ENCODE measurements at places on chromosomes 2 and 18.

DNA sequence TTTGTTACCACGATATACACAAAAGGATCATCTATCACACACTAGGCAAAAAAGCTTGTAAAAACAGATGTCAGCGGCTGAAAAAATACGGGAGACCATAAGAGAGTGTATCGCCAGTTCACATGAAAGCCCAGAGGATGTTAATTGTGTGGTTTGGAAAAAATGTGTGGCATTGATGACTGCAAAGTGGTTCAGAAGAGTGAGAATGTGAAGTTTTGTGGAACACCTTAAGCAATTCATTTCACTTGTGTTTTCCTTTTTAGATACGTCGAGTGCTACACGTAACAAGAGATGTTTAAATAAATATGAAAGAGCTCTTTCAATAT lies 61.7 kb upstream of the DAPL1 start:
- DNase-seq = no peak

GRCh38 chr2:13135856-13136255 lies 419.1 kb downstream of the TRIB2 start:
- DNase-seq = no peak

DNA sequence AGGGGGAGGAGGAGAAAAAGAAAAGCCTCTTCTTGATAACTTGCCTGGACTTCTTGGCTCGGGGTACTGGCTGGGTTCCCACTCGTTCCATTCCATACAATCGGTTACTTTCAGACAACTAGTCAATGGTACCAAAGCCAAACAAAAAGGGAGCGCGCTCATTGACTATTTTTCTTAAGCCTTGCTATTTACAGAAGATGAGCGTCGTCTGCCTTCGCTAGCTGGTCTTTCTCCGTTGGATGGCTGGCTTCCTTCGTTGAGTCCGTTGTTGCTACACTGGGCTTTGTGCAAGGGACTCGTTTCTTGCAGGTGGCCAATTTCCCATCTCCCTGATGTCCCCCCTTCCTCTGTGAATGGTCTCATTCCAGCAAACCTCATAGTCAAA lies 260.4 kb downstream of the ZNF516 start:
- DNase-seq = peak; percentile 76

DNA sequence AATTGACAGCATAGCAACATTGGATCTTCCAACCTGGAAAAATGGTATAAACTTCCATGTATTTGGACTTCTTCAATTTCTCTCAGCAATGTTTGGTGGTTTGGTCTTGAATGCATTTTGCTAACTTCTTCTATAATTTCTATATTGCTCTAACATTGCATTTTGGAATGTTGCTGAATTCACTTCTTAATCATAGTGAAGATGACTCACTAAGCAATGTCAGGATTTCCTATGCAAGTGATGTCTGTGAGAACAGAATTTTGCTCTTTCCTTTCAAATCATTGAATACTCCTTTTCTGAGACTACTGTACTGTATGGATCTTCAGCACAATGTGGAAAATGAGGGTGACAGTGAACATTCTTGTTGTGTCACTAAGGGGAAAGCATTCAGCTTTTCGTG lies 28.9 kb upstream of the CDH19 start:
- no peak for DNase-seq

- no peak for DNase-seq
Observed at GRCh38 chr18:46372670-46373069, 268.5 kb downstream of the HAUS1 start.

- DNase-seq = no peak
Observed at GRCh38 chr2:67277450-67277849, 119.7 kb upstream of the ETAA1 start.

DNA sequence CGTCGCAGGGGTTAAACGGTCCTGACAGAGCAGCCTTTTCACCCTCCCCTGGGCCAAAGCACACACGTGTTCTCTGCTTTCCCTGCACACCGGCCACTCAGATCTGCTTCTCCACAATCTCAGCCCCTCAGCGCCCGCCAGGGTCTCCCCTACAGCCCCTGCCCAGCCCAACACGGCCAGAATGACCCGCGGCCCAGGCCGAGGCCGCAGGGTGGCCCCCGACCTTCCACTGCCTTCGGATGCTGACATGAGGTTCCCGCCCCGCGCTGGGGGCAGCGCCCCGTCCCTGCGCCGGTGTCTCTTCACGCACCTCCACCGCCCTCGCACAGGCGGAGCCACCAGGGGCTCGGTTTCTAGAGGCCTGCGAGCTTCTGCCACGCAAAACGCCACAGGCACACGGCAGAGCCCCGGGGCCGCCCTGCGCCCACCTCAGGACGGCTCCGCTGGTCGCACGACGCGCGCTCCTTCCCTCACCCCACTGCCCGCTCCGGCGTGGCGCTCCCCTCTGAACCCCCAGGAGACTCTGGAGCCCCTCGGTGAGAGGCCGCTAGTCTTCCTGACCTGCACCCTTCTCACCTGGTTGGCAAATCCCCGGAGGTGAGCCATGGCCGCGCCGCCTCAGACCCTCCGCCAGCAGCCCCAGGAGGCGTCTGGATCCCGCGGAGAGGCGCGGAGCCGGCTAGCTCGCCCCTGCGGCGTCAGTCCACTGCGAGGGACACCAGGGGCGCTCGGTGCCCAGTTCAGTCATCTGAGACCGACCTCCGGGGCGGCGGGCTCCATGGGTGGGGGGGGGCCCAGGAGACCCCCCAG lies 749 bp downstream of the STK25 start:
- peak; percentile 39 for DNase-seq

DNA sequence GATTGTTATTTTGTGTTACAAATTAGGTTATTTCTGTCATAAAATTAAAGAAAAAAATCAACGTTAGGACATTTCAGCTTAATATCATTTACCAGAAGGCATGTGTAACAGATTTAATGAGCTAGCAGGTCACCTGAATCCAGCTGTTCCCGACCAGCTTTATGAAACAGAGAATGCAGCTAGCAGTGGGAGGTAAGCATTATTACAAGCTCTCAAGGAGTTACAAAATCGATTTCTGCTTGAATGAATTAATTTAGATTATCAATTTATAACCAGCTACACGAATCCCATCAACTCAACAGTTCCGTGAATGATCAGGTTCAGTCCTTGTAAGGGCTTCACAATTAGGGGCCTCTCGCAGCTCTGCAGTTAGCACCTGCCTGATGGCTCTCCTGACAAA lies 211.9 kb downstream of the PTGR3 start:
- no peak for DNase-seq

DNA sequence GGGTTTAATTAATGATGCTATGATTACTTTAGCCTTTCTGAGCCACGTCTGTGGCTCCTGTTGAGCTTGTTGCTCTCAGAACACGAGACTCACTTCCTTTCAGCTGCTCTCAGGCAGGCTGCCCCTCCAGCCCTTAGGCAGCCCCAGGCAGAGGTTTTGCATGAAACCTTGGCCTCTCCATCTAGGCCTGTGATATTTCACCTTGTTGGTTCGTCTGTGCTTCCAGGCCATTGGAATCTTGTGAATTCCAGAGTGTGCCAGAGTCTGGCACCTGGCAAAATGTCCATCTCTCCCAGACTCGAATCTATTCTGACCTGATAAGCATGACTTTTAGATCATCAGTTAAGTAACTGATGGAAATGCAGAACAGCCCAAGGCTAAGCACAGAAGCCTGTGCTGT lies 254.1 kb downstream of the LOXHD1 start:
- no peak for DNase-seq

- DNase-seq = no peak
Observed at GRCh38 chr2:75058427-75058826, 100.0 kb downstream of the POLE4 start.

GRCh38 chr18:49499046-49499637 lies 12.1 kb upstream of the C18orf32 start:
- no peak for DNase-seq

GRCh38 chr2:217409949-217410680 lies 550.3 kb upstream of the TNP1 start:
- no peak for DNase-seq

- DNase-seq = no peak
Observed at GRCh38 chr18:34358923-34359322, 134.2 kb upstream of the NOL4 start.

DNA sequence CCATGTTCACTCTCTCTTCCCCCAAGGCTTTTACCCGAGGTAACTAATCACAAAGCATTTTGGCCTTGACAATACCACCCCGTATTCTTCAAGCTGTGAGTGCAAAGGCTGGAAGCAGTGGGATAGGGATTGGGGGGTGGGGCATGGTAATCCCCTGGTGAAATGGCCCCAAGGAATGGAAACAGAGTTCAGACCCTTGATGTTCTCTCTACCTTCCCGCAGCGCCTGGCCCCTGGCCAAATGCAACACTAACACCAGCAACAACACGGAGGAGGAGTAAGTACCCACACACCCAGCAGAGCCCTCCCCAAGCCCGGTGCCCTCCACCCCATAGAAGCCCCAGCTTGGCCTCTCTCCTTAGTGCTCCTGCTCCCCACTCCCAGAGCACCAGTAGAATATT lies 36.9 kb downstream of the CNGA3 start:
- no peak for DNase-seq

GRCh38 chr2:216618785-216619184 lies 14.4 kb upstream of the IGFBP2 start:
- DNase-seq = no peak

- DNase-seq = no peak
Observed at GRCh38 chr2:6653281-6653750, 212.4 kb downstream of the CMPK2 start.

DNA sequence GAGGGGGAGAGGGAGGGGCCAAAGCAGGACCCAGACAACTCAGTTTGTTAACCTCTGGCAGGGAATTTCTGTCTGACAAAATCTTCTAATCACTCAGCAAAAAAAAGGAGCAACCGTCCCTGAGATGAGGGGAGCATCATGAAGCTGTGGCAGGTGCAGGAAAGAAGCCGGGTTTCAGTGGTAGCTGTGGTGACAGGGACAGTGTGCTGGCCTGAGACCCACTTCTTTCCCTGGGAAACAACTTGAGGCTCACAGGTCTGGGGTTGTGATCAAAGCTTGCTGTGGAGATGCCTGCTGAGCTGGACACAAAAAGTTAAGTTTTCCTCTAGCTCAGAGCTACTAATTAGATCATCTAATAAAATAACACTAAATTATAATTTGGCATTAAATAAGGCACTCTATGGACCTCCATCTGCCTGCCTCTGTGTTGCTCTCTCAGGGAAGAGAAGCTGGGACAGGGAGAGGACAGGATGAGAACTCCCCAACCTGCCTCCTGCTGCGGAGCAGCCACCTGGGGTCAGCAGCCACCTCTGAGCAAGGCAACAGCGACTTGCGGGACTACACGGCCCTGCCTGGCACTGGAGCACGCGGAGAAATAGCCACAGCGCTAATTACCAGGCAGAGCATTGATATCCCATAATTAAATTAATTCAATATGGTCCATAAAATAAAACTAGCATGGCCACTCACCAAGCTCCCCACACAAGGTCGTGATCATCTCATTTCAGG lies 104.6 kb upstream of the TEX51 start:
- DNase-seq = no peak

GRCh38 chr2:16127276-16127940 lies 187.1 kb downstream of the MYCN start:
- DNase-seq = no peak

DNA sequence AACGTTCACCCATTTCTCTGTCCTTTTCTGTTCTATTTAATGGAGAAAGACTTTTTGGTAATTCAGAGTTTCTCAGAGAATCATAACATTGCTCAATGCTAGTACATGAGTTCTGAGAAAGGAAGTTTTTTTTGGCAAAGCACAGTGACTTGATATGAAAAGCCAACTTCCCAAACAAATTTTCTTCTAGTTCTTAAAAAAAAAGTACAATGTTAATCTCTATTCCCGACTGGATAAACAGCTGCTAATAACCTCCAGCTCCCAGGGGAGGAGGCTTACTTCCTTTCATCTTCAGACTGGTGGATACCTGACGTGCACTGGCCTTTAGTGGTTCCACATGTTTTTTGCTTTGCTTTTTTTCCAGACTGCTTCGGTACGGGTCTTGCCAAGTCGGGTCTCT lies 284.6 kb upstream of the CCDC68 start:
- peak; percentile 73 for DNase-seq

DNA sequence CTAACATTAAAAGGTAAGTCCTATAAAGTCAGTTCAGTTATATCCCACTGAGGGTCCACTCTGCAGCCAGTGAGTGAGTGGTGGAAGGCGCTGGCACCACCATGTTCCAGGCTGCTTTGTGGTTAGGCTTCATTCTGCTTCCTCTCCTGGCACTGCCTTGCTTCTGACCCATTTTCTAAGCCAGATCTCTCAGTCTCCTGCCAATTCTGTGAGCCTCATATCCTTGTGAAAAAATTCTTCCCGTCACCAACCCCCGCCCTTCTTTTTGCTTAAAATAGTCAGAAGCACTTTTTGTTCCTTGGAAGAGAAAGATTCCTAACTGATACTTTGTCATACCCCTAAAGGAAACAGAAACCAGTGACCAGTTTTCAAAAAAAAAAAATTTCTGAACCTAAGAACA lies 139.8 kb upstream of the NCK2 start:
- no peak for DNase-seq

GRCh38 chr18:61946449-61946848 lies 53.6 kb upstream of the RNF152 start:
- DNase-seq = no peak

GRCh38 chr18:26133652-26134051 lies at the start of gene PSMA8:
TSS of gene PSMA8 (plus strand) at chr18:26133869. CDS start at chr18:26133966, 97 bp downstream.
- no peak for DNase-seq

DNA sequence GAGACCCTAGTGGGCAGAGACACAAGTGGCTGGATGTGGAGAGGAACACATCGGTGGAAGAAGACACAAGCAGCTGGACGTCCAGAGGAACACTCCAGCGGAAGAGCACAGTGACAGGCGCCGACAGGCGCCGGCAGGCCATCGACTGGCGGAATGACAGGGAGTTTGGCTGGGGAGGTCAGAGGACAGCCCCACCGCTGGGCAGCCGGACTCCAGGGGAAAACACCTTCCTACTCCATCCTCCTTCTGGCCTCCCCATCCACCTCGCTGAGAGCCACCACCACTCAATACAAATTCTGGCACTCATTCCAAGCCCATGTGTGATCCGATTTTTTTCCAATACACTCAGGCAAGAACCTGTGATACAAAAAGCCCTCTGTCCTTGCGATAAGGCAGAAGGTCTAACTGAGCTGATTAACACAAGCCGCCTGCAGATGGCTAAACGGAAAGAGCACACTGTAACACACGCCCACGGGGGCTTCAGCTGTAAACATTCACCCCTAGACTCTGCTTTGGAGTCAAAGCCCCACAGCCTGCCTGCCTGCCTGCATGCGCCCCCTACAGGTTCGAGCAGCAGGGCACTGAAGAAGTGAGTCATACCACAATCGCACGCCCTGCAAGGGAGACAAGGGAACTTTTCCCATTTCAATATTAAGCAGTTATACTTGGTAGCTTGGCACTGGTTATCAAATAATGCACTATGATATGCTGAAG lies 50.2 kb upstream of the LRP1B start:
- DNase-seq = no peak

- DNase-seq = peak; percentile 22
Observed at GRCh38 chr2:189406586-189407233, 34.6 kb upstream of the WDR75 start.

- DNase-seq = no peak
Observed at GRCh38 chr2:170052151-170052550, 125.8 kb upstream of the MYO3B start.

- no peak for DNase-seq
Observed at GRCh38 chr2:55901322-55901721, 22.3 kb downstream of the EFEMP1 start.

- DNase-seq = no peak
Observed at GRCh38 chr18:505483-506122, 5.1 kb upstream of the COLEC12 start.

GRCh38 chr18:8966821-8967220 lies 135.7 kb upstream of the NDUFV2 start:
- no peak for DNase-seq
